ENCODE measurements at places on chromosomes 6 and 20. TPM values are rescaled to one million over a fixed set of nuclear protein-coding genes. Genes with fewer than 3 reads are reported as not detected.

Gene SLC35A1
- 22.4 TPM for polyA plus RNA-seq

Gene FNDC1
- 0.03 TPM for polyA plus RNA-seq

Gene PRDM13
- not detected for polyA plus RNA-seq

- DNase-seq: peak; percentile 55
Observed at GRCh38 chr20:51860111-51860882, 58.0 kb upstream of the SALL4 start.

- no peak for DNase-seq
Observed at GRCh38 chr6:136887953-136888352, 34.1 kb upstream of the SLC35D3 start.

Gene ZNF335
- 6.7 TPM for polyA plus RNA-seq

Data from fibroblast of lung (primary cell).